Dorsolateral prefrontal cortex (tissue), 122 donors: ENCODE measurements at places on chromosomes 3 and 15. TPM values are rescaled to one million over a fixed set of nuclear protein-coding genes. Genes with fewer than 3 reads are reported as not detected.

GRCh38 chr3:128054367-128054766, 2.1 kb downstream of the SEC61A1 start:
- no peak for DNase-seq

GRCh38 chr3:42670670-42671069, 14.7 kb upstream of the KLHL40 start:
- DNase-seq = no peak

GRCh38 chr3:147299656-147300055, 106.7 kb downstream of the ZIC4 start:
- no peak for DNase-seq

PTX3 gene
- 1.1 TPM for total RNA-seq

NR2F2 gene
- 9.3 TPM for total RNA-seq

DNA sequence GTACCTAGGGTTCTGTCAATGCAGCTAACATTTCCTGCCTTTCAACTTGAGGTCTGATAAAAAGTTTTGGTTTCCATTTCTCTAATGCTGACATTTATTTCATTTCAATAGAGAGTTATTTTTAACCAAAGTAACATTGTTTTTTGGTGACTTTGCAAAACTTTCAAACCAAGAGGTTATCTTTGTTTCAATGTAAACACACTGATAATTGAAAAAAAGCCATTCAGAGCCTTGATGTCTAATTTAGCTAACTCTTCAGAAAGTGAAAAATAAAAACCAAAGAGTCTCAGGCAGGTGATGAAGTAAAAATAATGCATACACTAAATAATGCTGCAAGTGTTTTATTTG, 9.6 kb upstream of the TIPARP start:
- DNase-seq = no peak

DNA sequence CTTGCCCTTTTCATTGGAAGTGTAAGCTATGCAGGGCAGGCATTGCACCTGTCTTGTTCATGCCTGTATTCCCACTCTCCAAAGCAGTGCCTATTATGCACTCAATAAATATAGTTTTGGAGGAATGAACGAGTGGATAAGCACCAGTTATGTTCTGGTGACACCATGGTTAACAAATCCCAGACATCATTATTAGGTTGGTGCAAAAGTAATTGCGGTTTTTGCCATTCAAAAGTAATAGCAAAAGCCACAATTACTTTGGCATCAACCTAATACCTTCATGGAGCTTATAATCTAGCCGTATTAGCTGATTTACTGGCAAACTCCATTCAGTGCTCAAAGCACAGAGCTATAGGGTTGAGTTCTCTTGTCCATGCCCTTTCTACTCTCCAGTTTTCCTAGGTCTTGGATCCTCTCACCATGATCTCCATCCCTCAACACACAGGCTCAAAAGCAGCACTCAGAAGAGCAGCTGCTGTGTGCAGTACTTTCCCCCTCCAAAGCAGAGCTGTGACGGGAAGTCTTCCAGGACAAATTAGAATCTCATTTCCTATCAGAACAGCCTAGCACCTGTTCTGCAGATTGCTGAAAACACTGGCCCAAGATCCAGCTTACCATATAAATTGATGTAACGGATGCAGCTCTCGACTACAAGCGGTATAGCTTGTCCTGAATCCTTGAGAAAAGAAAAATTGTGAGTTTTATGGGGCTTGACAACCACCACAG, 63.2 kb upstream of the RAD18 start:
- DNase-seq = peak; percentile 49

DNA sequence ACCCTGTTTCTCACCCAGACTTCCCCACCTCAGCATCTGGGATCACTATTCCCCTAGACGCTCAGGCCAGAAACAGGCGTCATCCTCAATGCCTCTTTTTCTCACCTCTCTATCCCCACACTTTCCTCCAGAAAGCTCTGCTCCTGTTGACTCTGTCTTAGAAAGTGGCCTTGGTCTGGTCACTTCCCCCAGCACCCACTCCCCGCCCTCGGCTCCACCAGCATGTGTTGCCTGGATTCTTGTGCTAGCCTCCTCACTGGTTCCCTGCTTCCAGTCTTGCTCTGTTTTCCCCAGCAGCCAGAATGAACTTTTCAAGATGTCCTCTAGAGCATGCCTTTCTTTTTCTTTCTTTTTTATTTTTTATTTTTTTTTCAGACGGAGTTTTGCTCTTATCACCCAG, 39.7 kb upstream of the ESYT3 start:
- DNase-seq = no peak

STAC gene
- total RNA-seq = not detected

GRCh38 chr3:106339551-106339950, 470.7 kb upstream of the CBLB start:
- no peak for DNase-seq

GRCh38 chr15:99343881-99344551, 92.7 kb downstream of the LRRC28 start:
- DNase-seq = peak; percentile 33

GRCh38 chr15:76999996-77000395, 5.1 kb downstream of the PSTPIP1 start:
- DNase-seq = peak; percentile 16

- no peak for DNase-seq
These were observed 51.8 kb downstream of the KLF15 start for GRCh38 chr3:126305427-126305826.

GRCh38 chr3:24341668-24342067, 153.0 kb downstream of the THRB start:
- DNase-seq = no peak

DNA sequence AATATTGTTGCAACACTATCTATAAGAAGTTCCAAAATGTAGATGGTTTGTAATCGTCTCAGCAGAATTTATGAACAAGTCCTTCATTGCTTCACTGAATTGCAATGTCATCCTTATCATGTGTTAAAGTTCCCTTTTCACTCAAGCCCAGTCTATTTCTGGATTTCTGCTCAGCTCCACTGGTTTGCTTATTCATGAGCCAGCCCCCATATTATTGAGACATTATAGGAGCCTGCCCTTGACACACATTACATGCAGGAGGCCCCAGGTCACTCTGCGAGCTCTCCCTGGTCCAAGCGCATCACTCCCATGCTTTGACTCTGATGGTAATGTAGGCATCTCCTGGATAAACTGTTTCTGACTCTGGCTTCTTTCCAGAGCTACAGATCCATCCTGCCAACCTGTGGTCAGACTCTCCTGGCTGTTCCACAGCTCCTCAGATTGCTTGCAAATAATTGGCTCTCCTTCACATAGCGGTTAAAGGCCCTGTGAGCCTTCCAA, 56.9 kb downstream of the ABTB1 start:
- peak; percentile 20 for DNase-seq

RYR3 gene
- 50.6 TPM for total RNA-seq

DNA sequence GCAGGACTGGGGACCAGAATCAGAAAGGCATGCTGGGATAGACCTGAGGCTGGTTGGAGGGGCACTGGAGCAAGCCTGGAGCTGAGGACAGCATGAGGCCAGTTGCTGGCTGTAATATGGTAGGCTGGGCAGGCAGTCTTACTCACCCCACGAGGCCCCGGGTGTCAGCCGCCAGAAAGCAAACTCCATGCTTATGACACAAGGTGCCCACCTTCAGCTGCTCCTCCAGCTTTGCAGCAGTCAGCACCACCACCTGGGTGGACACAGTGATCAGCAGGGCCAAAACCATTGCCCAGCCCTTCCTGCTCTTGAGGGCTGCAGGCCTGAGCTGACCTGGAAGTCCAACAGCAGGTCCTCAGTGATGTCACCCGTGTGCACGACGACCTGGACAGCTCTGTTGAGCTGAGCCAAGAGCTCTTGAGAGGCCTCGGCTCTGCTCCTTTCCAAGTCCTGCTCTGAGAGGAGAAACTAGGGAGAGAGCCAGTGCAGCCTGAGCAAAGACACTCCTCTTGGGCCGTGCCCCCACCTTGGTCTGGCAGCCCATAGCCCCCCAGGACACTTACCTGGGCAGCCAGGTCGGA, 747 bp downstream of the UBA7 start:
- no peak for DNase-seq

PPP1R14D gene
- total RNA-seq = not detected

GRCh38 chr3:12875857-12876836, 34.8 kb upstream of the RPL32 start:
- no peak for DNase-seq

RBP2 gene
- not detected for total RNA-seq

DNA sequence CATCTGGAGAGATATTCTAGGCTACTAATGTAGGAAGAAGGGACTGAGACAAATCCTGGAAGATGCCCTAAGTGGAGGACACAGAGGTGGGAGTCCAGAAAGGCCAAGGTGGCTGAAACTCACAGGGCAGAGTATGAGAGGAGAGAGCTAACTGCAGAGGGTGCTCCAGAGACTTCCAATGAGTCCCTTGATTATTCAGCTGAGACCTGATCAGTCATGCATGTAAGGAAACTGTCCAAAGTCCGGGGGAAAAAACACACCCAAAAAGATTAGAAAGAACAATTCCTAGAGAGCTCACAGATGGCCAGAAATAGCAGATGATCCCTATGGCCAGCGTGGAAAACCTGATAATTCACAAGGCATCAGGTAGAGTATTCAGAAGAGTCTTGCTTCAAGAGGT, 18.7 kb upstream of the FOXP1 start:
- no peak for DNase-seq

COL6A5 gene
- total RNA-seq = not detected

SLC33A1 gene
- 26.9 TPM for total RNA-seq

GRCh38 chr15:98611808-98612207, 36.5 kb upstream of the IGF1R start:
- no peak for DNase-seq

GRCh38 chr3:157151151-157151550, 8.8 kb downstream of the CCNL1 start:
- DNase-seq = no peak

GRCh38 chr15:67755936-67756335, 69.4 kb upstream of the SKOR1 start:
- DNase-seq = no peak

DNA sequence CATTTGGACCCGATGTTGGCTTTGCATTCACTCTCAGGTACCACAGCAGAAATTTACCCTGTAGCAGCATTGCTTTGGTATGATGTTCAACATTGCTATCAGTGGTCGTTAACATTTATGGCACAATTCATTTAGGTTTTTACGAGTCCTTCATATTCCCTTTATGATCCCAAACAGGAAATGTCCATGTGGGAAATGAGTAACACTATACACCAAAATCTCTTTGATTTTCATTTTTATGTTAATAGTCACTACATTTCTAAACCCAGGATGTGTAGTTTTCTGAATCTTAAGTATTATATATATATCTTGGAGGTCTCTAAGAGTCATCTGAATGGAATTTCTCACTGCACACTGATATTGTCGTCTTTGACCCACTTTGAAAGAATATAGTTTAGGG, 78.5 kb upstream of the RBMS3 start:
- no peak for DNase-seq

- no peak for DNase-seq
These were observed 67.5 kb downstream of the SPRED1 start for GRCh38 chr15:38320181-38320580.

CCDC80 gene
- 6.1 TPM for total RNA-seq

MYEF2 gene
- 87.2 TPM for total RNA-seq

CORO2B gene
- 107 TPM for total RNA-seq

GRCh38 chr15:49645941-49646340, 25.1 kb downstream of the DTWD1 start:
- DNase-seq = no peak
